Head of caudate nucleus (tissue), 42 donors: ENCODE measurements at places on chromosomes 2 and 18.

GRCh38 chr2:163801486-163801885 is 65.7 kb upstream of the FIGN start:
- no peak for DNase-seq

DNA sequence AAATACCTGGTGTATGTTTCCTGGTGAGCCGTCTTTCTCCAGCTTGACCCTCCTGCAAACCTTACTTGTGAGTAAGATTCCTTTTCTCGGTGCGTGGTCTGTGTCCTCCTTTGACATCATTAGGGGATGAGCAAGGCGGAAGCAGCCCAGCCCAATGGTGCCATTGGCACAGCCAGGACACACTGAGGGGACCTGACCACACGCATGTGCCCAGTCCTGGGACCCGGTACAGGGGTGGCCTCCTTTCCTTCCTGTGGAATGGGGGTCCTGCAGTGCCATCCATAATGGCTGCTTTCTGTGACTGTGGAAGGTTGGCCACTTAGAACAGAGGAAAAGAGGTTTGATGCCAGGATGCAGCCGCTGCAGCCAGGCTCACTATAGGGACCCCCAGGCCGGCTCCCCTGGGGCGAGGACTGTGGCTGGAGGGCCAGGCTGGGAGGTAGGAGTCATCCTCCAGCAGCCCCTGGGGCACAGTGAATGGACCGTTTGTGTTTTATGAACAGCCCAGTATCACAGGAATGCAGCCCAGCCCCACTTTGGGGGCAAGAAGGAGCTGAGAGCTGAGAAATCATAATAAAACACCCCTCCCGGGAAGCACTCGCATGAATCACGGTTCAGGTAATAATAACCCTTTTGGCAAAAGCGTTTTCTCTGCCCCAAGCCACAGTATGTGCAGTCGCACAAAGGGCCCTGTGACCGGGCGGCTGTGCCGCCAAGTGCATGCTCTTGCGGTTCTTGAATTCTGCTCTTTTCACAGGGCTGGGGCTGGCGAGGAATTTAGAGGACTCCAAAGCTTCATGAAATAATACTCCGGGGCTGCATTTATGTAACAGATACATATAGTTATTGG is 73.2 kb downstream of the ASB1 start:
- DNase-seq: no peak

DNA sequence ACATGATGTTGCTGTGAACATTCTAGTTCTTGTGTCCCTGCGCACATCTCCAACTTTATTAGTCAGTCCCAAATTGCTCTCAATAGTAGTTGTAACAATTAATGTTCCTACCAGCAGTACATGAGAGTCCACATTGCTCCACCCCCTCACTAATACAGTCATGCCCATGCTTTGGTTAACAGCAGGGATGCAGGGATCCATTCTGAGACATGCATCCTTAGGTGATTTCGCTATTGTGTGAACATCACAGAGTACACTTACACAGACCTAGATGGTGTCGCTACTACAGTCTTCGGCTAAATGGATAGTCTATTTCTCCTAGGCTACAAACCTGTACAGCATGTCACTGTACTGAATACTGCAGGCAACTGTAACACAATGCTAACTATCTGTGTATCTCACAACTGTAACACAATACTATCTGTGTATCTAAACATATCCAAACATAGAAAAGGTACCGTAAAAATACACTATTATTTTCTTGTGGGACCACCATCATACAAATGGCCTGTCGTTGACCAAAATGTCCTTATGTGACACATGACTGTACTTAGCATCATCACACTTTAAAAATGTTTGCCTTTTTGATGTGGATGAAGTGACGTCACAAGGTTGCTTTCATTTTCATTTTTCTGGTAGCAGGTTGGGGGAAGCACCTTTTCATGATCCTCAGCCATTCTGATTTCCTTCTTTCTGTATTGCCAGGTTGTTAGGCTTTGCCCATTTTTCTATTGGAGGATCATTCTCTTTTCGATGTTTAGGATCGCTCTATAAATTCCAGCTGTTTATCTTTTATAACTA is 82.9 kb upstream of the RNF152 start:
- DNase-seq: no peak

- no peak for DNase-seq
Observed at GRCh38 chr2:221153226-221153625, 418.9 kb downstream of the EPHA4 start.

DNA sequence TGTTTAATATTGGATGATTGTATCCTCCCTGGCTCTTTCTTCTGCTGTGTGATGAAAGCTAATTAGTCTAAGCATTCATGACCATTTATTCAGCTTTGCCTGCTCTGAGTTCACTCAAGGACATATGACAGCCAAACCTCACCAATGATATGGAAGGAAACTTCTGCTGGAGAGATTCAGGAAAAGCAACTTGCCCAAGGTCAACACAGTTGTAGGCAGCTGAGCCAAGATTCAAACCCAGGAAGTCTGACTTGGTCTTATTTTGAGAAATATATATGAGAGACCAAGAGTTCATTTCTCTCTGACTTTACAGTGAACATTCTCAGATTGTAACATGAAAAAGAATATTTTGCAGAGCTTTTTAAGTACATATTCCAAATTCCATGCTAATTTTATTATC is 1588.5 kb upstream of the PIK3C3 start:
- DNase-seq: no peak

- DNase-seq: no peak
Observed at GRCh38 chr2:159065313-159065712, 96.9 kb downstream of the TANC1 start.

DNA sequence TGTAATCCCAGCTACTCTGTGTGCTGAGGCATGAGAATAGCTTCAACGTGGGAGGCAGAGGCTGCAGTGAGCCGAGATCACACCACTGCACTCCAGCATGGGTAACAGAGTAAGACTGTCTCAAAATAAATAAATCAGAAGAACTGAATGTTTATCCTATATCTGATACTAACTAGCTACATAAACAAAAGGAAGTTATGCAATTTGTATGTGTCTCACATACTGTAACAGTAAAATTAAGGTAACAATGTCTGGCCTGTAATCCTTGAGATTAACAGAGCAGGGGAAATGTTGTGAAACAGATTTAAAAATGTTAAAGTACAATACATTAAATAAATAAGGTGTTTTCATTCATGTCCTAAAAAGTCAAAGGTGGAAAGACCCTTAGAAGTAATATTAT is 150.8 kb downstream of the MEMO1 start:
- DNase-seq: no peak

DNA sequence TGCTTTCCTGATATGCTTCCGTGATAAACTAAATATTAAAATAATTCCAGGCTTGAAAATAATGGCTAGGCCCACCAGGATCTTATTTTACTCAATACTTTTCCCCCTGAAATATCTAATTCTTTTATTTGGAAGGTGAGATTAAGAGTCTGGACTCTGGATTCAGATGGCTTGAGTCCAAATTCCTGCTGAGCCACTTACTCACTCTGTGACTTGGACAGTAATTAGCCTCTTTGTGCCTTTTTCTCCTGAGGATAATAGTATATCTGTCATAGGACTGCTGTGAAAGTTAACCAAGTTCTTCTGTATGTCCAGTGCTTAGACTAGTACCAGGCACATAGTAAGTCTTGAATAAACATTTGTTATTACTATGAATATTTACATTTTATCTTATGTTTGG is 127.3 kb upstream of the ERBB4 start:
- DNase-seq: no peak

DNA sequence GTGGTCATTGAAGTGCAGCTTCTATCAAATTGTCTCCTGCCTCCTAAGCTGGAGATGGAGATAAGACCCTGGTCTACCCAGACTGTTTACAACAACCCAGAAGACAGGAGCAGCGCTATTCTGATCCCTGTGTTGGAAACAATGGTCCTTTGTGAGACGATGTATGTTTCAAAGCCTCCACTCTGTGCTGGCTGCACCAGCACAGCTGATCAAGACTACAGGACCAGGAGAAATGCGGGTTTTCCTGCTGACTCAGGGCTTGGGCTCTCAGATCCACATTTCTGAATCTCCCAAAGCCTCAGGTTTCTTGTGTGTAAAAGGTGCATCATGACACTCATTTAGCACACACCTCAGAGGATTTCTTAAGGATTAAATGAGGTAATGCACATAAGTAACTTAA is 92.0 kb downstream of the POU3F3 start:
- peak; percentile 37 for DNase-seq

DNA sequence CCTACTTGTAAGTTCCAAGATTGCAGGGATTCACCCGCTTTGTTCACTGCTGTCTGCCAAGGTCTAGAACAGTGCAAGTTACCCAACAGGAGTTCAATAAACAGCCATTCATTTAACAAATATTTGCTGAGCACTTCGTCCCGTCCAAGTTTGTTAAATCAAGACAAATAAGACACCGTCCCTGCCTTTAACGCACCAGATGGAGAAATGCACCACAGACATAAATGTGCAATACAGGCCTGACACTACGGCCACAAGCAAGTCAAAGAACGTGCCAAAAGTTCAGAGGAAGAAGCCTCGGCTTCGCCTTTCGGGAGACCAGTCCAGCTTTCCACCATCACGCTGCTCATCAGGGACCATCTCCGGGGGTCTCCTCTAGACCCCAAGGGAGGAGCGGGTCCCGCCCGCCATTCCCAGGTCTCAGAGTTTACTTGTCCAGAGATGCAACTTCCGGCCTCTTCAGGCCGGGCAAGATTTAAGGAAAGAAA is 429 bp downstream of the C2orf76 start:
- DNase-seq: no peak

DNA sequence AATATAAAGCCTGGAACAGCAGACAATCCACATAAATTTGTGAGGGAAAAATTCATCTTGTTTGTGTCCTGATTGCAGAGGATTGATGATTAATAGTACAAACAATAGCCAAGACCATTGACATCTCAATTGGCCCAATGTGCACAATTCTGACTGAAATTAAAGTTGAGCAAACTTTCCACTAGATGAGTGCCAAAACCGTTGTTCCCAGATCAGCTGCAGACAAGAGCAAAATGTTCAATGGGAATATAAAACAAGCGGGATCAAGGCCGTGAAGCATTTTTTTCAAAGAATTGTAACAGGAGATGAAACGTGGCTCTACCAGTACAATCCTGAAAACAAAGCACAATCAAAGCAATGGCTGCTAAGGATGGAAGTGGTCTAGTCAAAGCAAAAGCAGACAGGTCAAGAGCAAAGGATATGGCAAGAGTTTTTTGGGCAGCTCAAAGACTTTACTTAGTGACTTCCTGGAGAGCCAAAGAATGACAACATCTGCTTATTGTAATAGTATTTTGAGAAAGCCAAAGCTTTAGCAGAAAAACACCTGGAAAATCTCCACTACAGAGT is 55.9 kb upstream of the KIF5C start:
- DNase-seq: no peak

- no peak for DNase-seq
Observed at GRCh38 chr2:11177871-11178690, 22.8 kb downstream of the SLC66A3 start.

GRCh38 chr2:20585359-20585709 is 65.6 kb downstream of the HS1BP3 start:
- DNase-seq: no peak

DNA sequence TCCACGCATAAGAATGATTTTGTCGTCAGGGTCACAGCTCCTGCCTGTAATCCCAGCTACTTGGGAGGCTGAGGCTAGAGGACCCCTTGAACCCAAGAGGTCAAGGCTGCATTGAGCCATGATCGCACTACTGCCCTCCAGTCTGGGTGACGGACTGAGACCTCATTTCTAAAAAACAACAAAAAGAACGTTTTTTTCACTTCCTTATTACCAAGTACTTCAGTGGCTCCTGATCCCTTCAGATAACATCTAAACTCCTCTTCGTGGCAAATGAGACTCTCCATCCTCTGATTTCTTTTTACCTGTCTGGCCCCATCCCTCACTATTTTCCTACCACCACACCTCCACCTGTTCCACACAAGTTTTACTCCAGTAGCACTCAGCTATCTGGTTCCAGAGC is 105.4 kb upstream of the TLK1 start:
- DNase-seq: no peak

DNA sequence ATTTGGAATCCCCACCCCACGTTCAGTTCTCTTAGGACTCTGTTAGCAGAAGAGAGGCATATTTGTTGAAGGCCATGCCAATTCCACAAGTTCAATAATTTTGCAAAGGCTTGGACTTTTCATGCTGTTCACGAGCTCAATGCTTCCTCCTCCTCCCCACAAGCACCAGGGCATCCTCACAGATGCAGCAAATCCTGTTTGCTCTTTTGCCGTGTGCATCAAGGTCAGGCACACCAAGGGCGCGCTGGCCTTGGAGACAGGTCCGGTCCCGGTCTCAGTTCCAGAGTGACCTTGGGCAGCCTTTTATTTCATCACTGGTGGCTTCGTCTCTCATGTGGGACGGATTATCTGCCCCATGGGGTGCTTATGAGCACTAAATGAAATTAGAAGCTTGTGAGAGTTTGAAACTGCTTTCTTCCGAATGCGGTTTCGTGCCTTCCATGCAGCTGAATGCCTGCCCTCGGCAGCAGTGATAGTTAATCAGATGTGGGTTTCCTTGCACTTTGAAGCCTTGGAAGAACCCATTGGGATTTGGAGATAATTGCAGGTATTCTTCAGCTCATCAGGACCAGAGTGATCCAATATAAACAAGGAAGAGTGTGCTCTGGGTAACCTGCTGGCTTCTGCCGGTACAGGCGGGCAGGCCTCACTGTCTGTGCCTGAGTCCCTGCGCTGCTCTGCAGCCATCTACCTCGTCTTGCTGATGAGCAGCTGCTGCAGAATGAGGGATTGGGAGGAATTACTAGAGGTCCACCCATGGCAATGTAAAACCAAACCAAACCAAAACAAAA is 140.8 kb downstream of the SH3BP4 start:
- DNase-seq: no peak

DNA sequence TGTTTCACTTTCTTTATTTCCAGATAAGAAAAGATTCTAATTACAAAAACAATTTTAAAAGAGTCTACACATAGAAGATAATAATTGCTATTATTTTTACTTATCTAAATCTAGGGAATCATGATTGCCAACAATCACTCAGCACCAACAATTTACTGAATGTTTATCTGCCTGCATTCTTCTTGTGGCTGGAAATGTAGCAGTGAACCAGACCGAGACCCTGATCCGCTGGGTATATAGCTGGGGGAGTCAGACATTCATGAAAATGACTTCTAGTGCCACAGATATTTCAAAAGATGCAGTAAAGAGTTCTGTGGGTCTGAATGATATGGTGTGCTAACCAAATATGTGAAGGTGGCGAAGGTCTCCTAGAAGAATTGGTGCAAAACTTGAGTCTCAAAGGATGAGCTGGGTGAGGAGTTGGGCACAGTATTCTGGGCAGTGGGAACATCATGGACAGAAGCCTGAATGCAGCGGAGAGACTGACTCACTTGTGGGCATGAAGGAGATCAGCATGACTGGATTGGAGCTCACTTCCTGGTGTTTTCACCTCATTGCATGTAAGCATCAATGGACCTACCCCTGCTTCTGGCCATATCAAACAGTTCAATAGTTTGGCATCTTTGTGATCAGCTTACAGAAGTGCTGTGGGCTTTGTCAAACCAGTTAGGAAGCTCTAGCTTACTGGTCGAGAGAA is 26.1 kb upstream of the FN1 start:
- DNase-seq: no peak

GRCh38 chr2:102667072-102667471 is 47.7 kb downstream of the SLC9A2 start:
- DNase-seq: no peak

GRCh38 chr2:188787658-188788240 is 186.4 kb upstream of the COL3A1 start:
- no peak for DNase-seq

DNA sequence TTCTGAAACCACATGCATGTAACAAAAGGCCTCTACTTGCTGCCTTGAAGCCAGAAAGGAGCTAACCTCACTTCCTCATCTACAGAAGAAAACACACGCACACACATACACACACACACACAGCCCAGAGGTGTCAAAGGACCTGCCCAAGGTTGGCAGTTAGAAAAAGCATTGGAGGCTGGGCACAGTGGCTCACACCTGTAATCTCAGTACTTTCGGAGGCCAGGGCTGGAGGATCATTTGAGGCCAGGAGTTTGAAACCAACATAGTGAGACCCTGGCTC is 125.9 kb upstream of the RNF152 start:
- no peak for DNase-seq
